GF-D8 (cell line): ENCODE measurements at places on chromosomes 7 and 10.

DNA sequence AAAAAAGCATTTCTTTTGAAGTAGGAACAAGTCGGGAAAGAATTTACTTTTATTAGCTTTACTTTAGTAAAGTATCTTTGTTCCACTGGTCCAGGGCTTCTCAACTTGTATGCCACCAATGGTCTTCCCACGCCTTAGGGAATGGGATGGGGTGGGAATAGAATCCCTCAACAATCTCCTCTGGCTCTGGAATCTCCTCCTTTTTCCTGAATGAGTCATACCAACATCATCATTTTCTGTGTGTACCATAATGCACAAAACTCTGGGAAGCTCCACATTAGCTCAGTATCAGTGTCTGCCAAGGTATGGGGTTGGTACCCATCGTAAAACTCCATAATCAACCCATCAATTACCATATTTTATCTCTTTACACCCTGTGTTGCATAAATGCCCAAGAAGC is 159.4 kb upstream of the BMPER start:
- no peak for DNase-seq

DNA sequence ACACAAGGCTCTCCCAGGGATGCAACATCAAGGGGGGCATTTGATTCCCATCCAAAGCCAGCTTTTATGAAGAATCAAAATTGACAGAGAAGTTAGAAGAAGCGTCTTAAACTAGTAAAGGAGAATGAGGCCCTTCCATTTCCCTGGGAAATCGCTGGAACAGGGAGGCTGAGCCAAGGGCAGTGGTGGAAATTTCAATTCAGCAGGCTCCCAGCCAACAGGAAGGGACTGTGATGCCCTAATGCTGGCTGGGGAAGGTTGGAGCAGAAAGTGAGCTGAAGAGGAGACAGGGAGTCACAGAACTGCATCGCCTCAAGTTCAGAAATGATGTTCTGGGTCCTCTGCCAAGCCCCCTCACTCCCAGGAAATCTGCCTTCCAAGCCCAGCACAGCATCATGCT is 517.3 kb downstream of the GRID1 start:
- no peak for DNase-seq

GRCh38 chr10:122140461-122140902 is 130.6 kb upstream of the BTBD16 start:
- DNase-seq = no peak

GRCh38 chr10:45534572-45534971 is 138.0 kb downstream of the ZFAND4 start:
- no peak for DNase-seq

DNA sequence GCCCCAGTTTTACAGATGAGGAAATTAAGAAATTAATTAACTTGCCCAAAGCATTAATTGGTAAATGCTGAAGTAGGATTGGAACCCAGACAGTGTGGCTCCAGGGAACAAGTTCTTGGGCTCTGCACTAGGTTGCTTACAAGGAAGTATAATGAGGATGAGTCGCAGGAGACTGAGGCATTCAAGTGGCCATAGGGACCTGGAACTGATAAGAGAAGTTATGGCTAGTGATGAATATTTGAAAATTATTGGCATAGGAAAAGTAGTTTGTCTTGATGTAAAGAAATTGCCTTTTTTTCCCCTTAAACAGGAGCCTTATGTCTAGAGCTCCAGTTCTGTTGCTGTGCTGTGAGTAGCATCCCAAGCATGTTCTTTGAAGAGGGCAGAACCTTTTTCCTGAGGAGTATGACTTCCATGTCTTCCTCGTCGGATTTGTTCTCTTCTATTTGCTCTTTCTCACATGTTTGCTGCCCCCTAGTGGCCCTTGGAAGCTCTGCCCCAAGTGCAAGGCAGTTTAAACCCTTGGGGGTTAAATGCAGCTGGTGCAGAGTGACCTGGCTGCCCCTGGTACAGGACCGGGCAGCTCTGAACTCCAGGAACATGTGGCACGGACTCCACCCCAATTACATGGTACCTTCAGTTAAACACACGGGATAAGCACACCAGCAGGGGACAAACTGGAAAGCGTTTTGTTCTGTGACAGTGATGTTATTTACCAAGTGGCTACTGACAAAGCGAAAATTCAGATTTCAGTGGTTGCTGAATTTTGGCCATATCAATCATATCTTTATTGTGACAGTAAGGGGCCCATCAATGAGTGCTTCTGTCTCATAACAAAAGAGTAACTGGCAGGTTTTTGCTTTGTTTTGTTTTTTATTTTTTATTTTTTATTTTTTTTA is 148.8 kb downstream of the HECW1 start:
- DNase-seq = peak; percentile 47

DNA sequence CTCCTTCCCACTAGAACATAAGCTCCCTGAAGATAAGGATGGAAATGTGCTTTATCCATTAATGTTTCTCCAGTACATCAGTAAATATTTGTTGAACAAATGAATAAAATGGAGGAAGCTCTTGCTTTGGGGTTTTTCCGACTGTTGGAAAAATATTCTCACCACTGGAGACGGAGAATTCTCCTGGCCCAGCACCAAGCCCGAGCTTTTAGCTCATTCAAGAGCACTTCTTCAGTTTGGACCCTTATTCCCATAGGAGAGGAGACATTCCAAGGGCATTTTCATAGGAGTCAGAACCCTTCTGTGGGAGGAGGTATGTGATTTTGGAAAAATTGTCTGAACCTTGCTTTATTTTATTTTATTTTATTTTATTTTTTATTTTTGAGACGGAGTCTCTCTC is 21.0 kb downstream of the SUFU start:
- no peak for DNase-seq

DNA sequence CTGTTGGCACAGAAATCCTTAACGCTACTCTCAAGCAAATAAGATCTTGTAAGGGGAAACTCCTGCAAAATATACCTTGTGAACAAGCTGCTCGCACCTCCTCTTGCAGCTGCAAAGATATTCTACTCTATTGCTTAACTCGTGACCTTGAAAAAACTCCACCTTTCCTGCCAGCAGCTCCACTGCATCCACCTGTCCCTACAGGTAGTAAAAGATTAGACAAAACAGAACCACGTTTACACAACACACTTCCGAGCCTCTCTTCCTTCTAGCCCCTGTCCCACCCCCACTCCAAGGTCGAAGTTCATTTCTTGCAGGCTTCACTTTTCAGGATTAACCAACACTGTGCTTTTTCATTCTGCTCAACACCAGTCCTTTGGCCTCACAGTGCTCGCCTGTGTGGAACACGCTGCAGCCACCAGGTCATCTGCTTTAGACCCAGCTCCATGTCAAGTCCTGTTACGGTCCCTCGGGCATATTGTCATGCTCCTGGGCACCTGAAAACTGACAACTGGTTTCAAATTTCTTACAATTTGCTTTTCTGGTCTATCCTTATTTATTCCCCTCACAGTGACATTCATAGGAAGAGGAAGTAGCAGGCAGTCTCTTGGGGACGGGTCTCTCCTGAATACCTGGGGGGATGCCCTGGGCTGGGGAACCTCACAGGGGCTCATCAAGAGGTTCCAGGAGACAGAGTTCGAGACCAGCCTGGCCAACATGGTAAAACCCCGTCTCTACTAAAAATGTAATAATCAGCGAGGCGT is 165.8 kb upstream of the KLF14 start:
- no peak for DNase-seq

GRCh38 chr10:128122931-128123330 is 3.3 kb downstream of the MKI67 start:
- DNase-seq = no peak

DNA sequence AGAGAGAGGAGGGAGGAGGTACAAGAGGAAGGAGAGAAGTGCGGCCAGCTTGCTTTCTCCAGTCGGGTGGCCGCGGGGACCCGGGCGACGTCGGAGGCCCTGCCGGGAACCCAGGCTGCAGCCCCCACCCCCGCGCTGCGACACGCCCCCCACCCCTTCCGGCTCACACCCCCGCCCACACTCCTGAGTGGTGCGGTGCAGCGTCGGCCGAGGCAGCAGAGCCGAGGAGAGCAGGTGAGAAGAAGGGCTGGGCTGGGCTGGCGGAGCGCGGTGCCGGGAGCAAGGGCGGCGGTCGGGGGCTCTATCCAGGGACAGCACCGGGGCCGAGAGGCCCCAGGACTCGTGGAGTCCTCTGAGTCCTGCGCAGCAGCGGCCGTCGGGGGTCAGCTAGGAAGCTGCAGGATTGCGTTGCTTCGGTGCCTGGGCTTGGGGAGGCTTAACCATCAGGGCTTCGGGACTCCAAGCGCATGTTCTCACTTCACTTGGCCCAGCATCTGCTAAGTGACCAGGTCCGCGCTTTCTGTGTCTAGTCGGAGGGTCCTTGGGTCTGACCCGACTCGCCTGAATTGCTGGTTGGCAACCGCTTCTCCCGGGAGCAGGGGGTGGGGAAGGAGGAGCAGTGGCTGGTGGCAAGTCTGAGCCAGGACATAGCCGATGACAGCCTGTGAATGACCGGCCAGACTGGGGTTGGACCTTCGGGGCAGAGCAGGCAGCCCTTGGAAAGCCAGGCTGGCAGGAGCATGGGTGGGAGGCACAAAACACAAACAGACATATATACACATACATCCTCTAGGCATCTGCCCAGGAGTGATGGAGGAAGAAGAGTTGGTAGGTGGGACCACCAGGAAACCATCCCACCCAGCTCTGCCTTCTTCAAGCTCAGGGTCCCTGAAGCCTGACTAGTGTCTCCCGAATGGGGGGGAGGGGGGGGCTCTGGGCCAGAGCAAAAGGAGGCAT is 683 bp downstream of the CHAT start:
- DNase-seq = no peak

- DNase-seq = no peak
Measured at GRCh38 chr10:15216700-15217099, 48.2 kb upstream of the NMT2 start.

DNA sequence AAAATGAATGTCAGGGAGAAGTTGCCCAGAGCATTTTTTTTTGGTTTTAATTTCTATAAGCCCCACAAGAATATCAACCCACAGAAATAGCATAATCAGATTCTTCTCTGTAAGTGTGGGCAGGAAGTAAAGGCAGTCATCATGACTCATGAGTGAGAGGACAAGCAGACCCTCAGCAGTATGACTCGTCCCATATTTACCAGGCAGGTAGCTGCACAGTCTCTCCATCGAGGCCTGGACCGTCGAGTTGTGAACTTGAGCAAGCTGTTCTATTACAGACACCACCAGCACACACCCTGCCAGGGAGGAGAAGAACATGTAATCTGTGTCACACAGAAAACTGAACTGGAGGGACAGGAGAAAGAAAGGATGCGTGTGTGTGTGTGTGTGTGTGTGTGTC is 37.8 kb downstream of the AOAH start:
- no peak for DNase-seq

DNA sequence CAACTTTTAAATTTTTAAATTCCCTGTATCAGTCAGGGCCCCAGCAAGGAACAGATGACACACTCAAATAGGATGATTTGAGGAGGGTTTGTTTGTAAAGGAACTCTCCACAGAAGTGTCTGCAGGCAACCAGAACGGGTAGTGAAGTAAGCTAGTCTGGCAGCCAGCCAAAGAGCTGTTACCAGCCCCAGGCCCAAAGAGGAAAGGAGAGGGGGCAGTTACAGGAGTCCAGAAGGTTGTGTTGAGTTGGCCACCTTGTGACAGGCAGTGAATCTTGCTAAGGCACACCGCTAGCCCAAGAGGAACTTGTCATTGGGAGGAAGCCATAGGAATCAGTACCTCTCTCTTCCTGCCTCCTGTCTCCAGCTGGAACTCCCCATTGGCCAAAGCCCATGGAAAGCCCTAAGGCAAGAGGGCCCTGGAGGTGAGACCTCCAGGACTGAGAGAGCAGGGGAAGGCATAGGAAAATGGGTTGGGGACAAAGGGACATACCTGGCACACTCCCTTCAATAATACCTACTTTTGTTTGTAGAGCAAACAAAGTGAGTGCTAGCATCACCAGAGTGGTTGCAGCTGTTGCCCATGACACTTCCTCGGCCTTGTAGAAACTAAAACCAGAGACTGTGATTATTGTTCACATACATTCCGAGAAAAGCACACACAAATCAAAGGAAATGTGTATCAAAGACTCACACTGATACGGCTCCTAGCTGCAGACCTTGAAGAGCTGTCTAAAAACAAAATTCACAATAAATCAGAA is 25.4 kb upstream of the GATAD1 start:
- peak; percentile 33 for DNase-seq

DNA sequence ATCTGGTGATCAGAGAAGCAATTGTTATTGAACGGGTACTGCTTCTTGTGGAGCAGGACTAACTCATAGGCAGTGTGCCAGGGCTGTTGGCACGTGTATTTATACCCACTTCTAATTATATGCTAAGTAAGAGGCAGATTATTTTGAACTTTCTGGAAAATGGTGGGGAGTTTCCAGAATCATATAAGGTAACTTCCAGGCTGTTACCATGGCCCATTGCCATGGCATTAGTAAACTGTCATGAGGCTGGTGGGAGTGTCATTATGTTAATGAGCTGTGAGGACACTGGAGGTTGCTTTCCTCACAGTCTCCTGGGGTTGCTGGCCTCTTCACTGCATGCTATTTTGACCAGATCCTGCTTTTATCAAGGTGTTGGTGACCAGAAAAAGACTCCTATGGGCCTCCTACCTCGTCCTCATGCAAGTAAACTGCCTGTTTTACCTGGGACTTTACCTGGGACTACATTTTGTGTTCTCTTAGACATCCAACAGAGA is 122.6 kb downstream of the KCND2 start:
- no peak for DNase-seq

DNA sequence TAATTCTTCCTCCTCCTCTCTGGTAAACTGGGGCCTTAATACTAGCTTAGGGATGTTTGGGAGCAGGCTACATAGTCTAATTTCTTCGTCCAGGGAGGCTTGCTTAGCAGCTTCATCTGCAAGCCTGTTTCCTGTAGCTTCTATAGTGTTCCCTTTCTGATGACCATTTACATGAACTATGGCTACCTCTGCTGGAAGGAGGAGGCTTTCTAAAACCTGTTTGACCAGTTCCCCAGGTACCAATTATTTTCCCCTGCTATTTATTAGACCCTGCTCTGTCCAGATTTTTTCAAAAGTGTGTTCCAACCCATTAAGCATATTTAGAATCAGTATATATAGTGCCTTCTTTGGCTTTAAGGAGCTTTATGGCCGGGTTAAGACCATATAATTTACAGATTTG is 38.8 kb upstream of the DNAH11 start:
- DNase-seq = no peak

DNA sequence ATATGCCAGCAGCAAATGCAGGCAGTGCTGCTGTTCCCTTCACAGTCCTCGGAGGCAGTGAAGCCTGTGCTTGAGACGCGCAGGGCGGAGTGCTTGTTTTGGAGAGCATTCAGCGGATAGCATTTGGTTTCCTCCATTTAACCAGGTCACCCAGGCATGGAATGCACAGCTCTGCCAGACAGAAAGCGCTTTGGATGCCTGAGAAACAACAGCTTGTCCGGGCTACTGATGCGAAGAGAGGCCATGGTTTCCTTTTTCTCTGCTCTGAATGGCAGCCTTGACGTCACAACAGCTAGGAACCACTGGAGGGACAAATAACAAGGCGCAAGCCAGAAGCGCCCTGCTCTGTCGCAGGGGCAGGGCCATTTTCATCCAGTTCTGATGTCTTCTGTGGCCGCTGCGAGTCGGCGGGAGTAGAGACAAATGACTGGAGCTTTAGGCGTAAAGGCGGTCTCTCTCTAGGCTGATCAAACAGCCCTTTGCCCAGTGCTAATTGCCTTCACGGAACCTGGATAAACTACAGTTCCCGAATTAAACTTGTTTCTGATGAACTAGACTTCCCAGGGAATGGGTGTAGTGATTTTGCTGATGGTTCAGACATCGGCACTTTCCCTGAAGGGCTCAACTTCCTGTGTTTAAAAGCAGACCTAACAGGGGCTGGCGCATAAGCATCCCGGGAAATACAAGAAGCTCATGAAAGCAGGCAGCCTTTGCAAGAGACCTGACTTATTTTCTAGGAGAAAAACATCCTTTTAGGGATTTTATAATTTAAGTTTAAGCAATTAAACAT is 187.6 kb upstream of the KLF14 start:
- DNase-seq = no peak
